ENCODE measurements at places on chromosomes 11 and 22.

- no peak for DNase-seq
Measured at GRCh38 chr11:38476808-38477575, 1879.0 kb upstream of the RAG2 start.

DNA sequence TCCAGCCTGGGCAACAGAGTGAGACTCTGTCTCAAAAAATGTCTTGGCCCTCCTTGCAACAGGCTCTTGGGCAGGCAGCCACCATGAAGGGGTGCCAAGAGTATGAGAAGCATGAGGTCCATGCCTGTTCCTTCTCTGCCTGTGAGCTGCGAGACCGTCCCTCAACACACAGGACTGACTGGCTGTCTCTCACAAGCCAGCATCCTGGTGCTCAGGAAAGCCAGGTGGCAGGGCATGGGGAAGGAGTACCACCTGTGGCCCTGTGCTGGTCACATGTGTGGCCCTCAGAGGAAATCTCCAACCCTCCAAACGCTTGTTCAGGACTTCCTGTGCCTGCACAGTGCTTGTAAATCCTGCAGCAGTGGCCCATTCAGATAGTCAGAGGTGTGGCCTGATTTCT, 83.2 kb downstream of the ATXN10 start:
- DNase-seq, result no peak

DNA sequence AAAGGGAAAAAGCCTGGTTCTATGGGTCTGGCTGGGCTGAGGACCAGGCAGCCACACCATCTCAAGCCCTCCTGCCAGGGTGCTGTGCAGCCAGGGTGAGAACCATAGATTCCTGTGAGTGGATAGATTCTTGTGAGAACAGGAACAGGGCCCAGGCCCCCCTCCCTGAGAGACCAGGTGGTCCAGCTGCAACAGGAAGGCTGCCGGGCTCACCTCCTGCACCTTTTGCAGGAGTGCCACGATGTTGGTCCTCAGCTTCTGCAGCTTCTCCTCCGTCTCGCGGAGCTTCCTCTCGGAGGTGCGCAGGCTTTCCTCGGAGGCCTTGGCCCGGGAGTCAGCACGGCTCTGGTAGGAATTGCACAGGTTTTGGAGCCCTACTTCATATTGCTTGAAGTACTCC, 40.8 kb downstream of the MORC2 start:
- no peak for DNase-seq

GRCh38 chr11:121024989-121025388, 1.1 kb downstream of the TBCEL start:
- no peak for DNase-seq

GRCh38 chr11:22711880-22712279, 45.5 kb downstream of the GAS2 start:
- DNase-seq, result no peak

GRCh38 chr22:26743149-26743548, 85.8 kb downstream of the MIAT start:
- DNase-seq, result no peak

DNA sequence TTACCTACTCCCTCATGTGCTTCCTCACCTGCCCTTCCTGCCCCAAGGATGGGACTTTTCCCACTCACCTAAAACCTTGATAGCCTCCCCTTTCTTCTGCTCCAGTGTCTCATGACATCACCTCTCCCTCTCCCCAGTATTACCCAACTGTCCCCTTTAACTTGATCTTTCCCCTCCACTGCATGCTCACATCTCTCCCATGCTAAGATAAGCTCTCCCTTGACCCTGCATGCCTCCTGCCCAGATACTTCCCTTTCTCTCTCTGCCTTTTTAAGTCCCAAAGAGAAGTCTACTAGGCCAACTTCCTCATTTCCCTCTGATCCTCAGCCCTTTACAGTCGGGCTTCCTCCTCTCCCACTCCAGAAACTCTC, 14.8 kb downstream of the CD3E start:
- DNase-seq, result no peak

- DNase-seq, result no peak
Measured at GRCh38 chr22:22196018-22196533, 48.5 kb upstream of the VPREB1 start.

GRCh38 chr11:45252134-45252856, 33.8 kb downstream of the SYT13 start:
- no peak for DNase-seq

DNA sequence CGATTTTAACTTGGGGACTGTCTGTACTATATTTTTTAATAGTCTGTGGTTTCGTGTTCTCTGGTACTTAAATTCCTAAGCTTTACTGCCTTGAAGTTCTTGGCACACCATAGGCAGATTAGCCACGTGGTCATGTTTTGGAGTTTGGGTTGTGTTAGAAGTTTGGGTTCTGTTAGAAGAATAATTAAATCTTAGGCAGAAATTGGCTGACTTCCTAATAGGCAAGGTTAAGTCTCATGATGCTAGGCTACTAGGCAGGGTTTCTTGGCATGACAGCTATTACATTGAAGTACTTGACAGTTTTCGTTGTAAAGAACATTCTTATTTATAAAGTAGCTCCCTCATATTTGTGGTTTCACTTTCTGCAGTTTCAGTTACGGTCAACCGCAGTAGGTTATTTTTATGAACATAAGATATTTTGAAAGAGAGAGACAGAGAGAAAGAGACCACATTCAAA, 30.0 kb upstream of the MMP7 start:
- DNase-seq, result no peak

DNA sequence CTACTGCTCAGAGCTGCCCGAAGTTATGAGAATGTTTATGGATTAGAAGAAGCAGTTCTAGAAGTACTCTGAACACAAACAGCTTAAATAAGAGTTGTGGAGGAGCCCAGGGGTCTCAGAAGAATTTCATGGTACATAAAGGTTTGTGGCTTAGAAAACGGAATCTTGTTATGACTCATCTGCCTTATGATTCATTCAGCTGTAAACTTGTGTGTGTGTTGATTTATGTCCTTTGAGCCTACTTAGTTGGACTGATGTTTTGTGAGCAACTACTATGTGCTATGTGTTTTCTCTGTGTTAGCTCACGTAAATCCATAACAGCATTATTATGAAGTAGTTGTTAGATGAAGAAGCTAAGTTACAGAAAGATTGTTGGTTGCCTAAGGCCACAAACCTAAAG, 203.7 kb downstream of the PGR start:
- no peak for DNase-seq

DNA sequence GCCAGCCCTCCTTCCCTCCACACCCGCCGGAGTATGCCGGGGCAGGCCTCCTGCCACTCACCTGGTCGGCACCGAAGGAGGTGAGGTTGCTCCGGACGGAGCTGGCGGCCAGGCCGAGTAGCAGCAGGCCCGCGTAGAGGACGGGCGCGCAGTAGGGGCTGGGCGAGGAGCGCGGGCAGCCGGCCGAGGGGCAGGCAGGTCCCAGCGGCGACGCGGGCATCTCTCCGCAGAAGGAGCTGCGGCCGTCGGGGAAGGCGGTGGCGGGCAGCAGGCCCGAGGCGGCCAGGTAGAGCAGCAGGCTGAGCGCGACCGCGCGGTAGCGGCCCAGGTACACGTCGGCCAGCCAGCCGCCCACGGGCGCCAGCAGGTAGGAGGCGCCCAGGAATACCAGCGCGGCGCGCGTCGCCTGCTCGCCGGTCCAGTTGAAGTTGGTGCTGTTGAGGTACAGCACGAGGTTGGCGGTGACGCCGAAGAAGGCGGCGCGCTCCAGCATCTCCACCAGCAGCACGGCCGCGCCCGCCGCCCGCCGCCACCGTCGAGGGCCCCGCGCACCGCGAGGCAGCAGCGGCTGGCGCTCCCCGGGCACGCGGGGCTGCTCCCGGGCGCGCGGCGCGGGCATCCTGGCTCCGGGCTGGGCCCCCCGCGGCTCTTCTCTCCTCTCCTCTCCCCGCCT, 907 bp downstream of the SLC15A3 start:
- no peak for DNase-seq

- DNase-seq, result no peak
Measured at GRCh38 chr11:122405547-122406341, 249.8 kb upstream of the UBASH3B start.

- DNase-seq, result no peak
Measured at GRCh38 chr11:85822814-85823213, 11.9 kb upstream of the SYTL2 start.

GRCh38 chr22:31239771-31240370, 27.8 kb downstream of the LIMK2 start:
- no peak for DNase-seq

DNA sequence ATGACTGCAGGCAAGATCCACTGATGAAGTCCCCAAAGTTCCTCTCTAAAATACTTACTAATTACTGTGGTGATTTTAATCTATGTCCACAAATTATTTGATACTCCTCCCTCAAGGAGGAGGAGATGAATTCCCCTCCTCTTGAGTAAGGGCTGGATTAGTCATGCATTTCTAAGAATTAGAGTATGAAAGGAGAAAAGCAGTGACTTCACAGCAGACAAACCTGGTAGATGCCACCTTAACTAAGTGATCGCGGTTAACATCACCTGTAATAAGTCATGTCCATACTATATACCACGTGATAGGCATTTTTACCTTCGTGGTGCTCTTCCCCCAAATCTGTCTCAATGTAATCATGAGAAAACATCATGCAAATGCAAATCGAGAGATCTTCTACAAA, 52.0 kb upstream of the TSPAN18 start:
- no peak for DNase-seq

GRCh38 chr11:11510939-11511338, 110.9 kb downstream of the GALNT18 start:
- DNase-seq, result no peak

DNA sequence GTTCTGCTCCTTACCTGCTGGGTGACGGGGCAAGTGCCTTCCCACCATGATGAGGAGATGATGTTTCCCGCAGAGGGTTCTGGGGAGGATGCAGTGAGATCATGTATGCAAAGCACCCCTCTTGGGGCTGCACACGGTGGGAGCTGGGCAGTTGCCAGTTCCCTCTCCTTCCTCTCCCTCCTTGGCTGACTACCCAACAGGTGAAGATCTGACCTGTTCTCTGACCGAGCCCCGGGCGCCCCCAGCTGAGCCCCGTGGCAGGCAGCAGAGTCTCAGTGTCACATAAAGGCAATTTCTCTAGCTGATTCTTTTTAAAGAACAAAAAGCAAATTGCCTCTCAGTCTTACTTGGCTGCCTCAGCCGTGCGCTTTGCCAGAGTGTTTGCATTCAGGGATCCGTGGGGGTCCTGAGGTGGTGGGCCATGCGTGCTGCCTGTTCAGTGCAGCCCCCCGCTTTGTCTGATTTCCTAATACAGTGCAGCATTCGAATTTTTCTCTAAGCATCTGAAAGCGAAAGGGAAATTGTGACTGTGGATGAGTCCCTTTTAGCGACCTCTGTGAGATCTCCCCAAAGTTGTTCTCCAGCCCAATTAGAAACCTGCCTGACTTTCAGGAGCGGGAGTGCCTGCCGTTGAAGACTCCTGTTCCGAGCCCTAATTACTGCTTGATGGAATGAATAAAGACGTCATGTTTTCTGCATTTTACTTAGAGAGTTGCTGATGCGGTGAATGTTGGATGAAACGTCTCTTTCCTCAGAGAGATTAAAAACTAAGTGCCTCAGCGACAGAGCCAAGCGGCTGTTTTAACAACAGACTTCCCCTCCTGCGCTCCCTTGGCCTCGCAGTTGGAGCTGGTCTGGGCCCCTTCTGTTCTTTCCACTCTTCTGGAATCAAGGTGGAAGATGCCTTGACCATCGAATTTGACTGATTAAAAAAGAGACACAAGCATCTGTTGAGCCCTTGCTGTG, 86.0 kb downstream of the GRIK4 start:
- DNase-seq, result no peak

GRCh38 chr22:44586351-44586990, 88.4 kb upstream of the RTL6 start:
- no peak for DNase-seq

GRCh38 chr22:29300467-29300806, 6.0 kb upstream of the GAS2L1 start:
- DNase-seq, result no peak

GRCh38 chr11:65593518-65594414, 1.8 kb downstream of the KCNK7 start:
- DNase-seq, result no peak

DNA sequence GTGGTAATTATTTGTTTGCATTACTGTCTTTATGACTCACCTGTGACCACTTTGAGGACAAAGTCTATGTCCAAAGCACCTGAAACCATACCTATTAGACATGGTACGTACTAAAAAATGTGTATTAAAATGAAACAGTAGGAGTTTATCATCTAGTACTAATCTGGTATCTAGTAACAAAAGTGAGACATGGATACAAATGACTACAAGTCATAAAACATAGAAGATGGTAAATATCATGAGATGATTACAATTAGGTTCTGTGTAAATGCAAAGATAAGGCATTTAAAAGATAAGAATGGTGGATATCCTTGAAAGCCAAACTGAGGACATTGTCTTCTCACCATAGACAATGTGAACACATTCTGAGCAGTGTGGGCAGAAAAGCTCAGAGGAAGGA, 113.5 kb upstream of the GUCY1A2 start:
- DNase-seq, result no peak

- no peak for DNase-seq
Measured at GRCh38 chr22:32920032-32920628, 118.6 kb downstream of the TIMP3 start.

DNA sequence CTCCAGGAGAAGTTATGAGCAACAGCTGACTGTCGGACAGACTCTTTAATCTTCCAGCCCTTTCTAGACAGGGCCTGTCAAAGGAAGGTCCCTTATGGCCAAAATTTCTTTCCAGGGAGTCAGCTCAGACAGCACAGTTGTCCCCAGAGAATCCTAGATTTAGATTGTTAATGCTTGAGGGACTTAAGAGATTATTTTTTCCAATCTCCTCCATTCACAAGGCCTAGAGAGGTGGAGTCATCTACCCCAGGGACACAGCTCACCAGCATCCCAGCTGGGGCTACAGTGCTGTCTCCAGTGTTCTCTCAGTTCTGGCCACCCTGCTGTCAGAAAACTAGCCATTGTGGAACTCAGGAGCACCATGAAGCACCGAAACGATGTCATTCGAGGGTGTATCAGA, 7.8 kb downstream of the DSCAML1 start:
- no peak for DNase-seq

- DNase-seq, result no peak
Measured at GRCh38 chr11:102220728-102221467, 96.4 kb upstream of the BIRC3 start.

- no peak for DNase-seq
Measured at GRCh38 chr22:23381661-23382427, 198.2 kb downstream of the IGLL1 start.

DNA sequence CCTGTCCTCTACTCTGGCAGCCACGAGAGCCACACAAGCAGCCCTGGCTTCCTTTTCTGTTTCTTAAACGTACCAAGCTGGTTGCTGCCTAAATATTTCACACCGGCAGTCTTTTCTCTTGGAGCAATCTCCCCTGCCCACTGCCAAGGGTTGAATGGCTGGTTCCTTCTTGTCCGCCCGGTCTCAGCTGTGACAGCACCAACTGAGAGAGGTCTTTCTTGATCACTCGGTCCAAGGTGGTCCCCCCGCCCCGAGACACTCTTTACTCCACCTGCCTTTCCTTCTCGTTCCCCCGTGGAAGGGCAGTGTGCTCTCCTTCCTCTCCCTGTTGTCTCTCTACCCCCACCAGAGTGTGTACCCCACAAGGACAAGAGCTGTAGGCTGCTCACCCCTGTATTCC, 33.7 kb upstream of the IGSF9B start:
- no peak for DNase-seq

- no peak for DNase-seq
Measured at GRCh38 chr11:61472282-61472681, 36.3 kb upstream of the LRRC10B start.

All from activated CD4-positive, alpha-beta T cell treated with anti-CD3 and anti-CD28 coated beads for 1 hour (primary cell).